ENCODE measurements at places on chromosomes 12 and 14. TPM values are rescaled to one million over a fixed set of nuclear protein-coding genes. Genes with fewer than 3 reads are reported as not detected.

The TSHR gene
- total RNA-seq: 1.6 TPM

The CCDC38 gene
- total RNA-seq: not detected

The AQP2 gene
- not detected for total RNA-seq

The RFC5 gene
- total RNA-seq: 41.0 TPM

The TOMM20L gene
- not detected for total RNA-seq

The MYO1A gene
- total RNA-seq: 0.28 TPM

The LRRC10 gene
- total RNA-seq: not detected

The AICDA gene
- not detected for total RNA-seq

The MIPOL1 gene
- total RNA-seq: not detected

The CPNE6 gene
- not detected for total RNA-seq

The OR4L1 gene
- total RNA-seq: not detected

The YY1 gene
- total RNA-seq: 95.6 TPM

The OTX2 gene
- total RNA-seq: not detected

The ADAM21 gene
- not detected for total RNA-seq

The KCNMB4 gene
- total RNA-seq: 0.33 TPM

The ZDHHC22 gene
- not detected for total RNA-seq

The RHOF gene
- 157 TPM for total RNA-seq

The DDN gene
- 0.23 TPM for total RNA-seq

Measured in activated CD4-positive, alpha-beta memory T cell treated with anti-CD3 and anti-CD28 coated beads, Interleukin-2, amount 10 ng/mL, durations not matched to agents 7 days and 5 days (primary cell).